ENCODE measurements at places on chromosomes 13 and 19.

GRCh38 chr13:78589206-78589605, 14.1 kb downstream of the POU4F1 start:
- no peak for DNase-seq

DNA sequence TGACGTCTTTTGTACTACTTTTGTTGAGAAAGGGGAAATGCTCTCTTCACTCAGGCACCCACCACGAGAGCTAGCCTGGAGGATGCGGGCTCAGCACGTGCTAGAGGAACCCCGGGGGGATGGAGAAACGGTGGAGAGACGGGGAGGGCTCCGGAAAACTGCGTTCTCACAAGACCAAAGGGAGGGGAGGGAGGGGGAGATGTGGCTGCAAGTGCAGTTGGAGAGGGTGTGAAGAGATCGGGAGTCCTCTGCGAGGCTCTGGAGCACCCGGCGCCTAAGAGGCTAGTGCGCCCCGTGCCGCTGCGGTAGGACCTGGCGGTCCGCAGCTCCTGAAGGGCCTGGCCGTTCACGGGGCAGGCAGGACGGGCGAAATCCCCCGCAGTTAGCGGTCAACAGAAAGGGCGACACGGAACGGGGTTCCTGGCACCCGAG, 43.4 kb upstream of the XPO4 start:
- peak; percentile 52 for DNase-seq

DNA sequence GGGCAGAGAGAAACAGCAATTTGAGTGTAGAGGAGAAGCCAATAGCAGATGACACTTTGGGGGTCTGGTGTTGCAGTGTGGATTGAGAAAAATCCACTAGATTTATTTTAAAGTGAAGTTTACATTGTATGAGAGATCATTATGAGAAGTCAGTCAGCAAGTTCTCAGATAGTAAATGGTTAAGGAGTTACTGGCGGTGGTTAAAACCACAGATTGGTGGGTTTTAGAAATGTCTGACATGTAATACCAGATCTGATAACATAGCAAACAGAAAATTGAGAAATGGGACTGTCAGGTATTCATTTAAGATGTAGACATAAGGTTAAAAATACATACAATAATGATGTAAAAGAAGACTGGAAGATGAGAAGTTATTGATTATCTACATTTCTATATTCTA, 7.2 kb downstream of the ABHD13 start:
- no peak for DNase-seq

DNA sequence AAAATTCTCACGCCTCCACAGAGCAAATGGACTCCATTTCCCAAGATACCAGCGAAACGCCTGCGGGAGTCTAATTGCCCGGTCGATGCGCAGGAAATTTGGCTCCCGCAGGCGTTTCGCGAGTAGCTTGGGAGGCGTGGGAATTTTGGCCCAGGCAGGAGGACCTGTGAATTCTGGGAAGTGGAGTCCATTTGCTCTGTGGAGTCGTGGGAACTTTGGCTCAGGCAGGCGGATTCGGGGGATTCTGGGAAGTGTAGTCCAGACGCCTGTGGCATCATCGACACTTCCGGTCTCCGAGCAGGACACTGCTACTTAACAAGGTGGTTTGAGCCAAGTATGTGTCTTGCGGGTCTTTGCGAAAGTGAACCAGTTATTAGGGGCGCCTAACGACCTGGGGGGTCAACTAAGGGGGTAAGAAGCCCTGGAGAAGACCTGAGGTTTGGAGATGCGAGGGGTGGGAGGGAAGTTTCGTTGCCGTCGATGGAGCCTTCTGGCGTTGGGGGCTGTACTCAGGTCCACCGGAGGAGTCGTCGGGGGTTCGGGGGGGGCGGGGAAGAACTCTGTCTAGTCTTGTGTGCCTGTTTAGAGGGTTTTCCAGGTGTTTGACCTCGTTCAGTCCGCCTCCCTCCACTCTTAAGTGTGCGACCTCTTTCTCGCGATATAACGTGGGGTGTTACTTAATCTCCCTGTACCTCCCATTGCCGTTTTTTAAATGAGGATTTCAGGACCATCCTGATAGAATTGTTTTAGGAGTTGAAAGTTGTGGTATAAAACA, at the start of gene ZNF155:
TSS of gene ZNF155 (plus strand) at position 277 of the 775 bp plus-strand sequence. CDS start 4,356 bp downstream, outside the sequence.
- DNase-seq = peak; percentile 93

DNA sequence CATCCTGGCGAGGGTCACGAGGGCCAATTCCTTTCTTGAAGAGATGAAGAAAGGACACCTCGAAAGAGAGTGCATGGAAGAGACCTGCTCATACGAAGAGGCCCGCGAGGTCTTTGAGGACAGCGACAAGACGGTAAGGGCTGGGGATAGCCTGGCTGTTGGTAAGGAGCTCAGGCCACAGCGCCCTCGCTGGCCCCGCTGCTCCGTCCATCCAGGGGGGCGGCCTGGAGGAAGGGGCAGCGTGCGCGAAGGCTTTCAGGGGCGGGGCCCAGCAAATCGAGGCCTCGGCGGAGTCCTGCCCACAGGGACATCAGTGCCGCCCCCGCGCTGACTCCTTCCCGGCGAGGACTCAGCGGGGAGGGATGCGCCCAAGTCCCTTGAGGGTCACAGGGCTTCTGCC, 6.9 kb downstream of the F10 start:
- DNase-seq = no peak

DNA sequence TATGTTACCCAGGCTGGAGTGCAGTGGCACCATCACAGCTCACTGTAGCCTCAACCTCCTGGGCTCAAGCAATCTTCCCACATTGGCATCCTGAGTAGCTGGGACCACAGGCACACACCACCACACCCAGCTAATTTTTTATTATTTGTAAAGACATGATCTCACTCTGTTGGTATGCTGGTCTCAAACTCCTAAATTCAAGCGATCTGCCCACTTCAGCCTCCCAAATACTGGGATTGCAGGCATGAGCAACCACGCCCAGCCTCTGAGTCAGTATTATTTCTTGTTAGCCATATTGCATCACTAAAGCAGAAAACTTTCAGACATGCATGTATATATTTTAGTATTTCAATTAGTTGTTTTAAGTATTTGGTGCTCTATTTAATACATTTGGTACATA, 376.4 kb downstream of the GPC6 start:
- no peak for DNase-seq

- DNase-seq = peak; percentile 83
These were observed 208.0 kb downstream of the SPRY2 start for GRCh38 chr13:80132741-80133601.

DNA sequence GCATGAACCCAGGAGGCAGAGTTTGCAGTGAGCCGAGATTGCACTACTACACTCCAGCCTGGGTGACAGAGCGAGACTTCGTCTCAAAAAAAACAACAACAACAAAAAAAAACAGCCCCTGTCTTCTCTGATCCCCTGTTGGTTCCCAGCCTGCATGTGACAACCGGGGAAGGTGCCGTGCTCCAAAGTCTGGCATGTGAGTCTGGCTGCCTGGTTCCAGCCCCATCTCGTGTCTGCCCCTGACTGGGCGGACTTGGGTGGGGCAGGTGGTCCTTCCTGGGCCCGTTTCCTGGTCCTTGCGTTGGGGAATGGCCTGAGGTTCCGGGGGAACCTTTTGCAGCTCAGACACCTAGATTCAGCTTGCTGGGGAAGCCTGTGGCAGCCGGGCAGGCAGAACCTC, 50.5 kb downstream of the DNM2 start:
- no peak for DNase-seq
